Islet precursor cell (in vitro differentiated cells): ENCODE measurements at places on chromosomes 13 and 19.

GRCh38 chr13:110697842-110698241 is 8.1 kb downstream of the CARS2 start:
- no peak for DNase-seq

- no peak for DNase-seq
These were observed 29.0 kb downstream of the BTBD2 start for GRCh38 chr19:1986357-1987162.

- no peak for DNase-seq
These were observed 16.8 kb downstream of the PALM start for GRCh38 chr19:725461-726089.

- peak; percentile 32 for DNase-seq
These were observed 79.4 kb upstream of the VSTM2B start for GRCh38 chr19:29446361-29446760.

DNA sequence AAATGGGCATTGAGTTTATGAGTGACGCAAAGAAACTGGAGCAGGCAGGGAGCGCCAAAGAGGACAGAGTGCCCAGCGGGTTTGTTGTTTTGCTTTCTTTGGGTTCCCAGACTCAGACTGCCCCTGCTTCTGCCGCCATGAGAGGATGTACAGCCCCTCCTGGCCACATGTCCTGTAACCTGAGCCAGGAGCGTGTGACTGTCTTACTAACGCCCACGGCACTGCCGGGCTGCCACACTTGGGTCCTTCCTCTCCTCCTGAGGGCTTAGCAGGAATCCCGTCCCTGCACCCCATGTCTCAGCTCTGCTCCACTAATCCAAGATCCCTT is 80.5 kb downstream of the GPR12 start:
- DNase-seq = peak; percentile 73

- no peak for DNase-seq
These were observed 1.1 kb upstream of the LRFN1 start for GRCh38 chr19:39321832-39322176.

- no peak for DNase-seq
These were observed 101.2 kb downstream of the SPRY2 start for GRCh38 chr13:80239571-80240255.

GRCh38 chr19:42528354-42529247 is at the start of gene CEACAM1:
CEACAM1 (minus strand) TSS chr19:42528481; CDS start chr19:42528374, 107 bp downstream.
- no peak for DNase-seq

GRCh38 chr19:44308011-44308410 is 3.2 kb upstream of the ZNF235 start:
- DNase-seq = no peak

DNA sequence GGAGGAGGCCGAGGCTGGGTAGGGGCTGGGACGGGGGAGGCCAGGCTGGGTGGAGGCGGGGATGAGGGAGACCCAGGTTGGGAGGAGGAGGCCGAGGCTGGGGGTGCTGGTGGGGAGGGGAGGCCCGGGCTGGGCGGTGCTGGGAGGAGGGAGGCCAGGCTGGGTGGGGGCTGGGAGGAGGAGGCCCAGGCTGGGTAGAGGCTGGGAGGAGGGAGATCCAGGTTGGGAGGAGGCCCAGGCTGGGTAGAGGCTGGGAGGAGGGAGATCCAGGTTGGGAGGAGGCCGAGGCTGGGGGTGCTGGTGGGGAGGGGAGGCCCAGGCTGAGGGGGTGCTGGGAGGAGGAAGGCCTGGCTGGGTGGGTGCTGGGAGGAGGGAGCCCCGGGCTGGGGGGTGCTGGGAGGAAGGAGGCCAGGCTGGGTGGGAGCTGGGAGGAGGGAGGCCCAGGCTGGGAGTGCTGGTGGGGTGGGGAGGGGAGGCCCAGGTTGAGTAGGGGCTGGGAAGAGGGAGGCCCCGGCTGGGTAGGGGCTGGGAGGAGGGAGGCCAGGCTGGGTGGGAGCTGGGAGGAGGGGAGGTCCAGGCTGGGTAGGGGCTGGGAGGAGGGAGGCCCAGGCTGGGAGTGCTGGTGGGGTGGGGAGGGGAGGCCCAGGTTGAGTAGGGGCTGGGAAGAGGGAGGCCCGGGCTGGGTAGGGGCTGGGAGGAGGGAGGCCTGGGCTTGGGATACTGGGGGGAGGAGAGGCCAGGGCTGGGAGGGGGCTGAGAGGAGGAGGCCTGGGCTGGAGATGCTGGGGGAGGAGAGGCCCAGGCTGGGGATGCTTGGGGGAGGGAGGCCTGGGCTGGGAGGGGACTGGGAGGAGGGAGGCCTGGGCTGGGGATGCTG is 10.7 kb downstream of the TPGS1 start:
- peak; percentile 93 for DNase-seq

DNA sequence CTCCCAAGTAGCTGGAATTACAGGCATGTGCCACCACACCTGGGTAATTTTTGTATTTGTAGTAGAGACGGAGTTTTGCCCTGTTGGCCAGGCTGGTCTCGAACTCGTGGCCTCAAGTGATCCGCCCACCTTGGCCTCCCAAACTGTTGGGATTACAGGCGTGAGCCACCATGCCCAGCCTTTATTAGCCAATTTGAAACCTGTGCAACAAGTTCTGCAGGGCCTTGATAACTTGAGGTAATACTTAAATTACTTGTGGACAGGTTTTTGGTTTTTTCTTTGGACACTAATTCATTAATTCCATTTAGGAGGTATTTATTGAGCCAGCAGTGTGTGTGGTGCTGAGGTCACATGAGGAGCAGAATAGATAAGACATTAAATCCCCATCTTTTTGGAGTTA is 39.5 kb downstream of the ARHGAP35 start:
- DNase-seq = no peak

DNA sequence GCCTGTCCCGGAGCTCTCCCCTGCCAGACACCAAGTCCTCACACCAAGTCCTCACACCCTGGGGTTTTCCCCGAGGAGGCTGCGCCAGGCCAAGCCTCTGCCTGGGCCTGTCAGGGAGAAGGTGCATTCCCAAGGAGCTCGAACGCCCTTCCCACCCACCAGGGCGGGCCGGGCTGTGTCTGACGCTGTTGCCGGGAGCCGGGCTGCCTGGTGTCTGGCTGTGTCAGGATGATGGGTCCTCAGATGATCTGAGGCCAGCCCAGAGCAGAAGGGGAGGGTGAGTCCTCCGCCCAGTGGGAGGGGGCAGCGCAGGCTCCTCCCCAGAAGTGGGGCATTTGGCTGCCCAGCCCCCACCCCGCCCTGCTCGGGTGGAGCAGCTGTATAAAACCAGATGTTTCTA is 2.3 kb upstream of the HAS1 start:
- DNase-seq = peak; percentile 67

GRCh38 chr13:46320821-46321220 is 66.2 kb downstream of the RUBCNL start:
- DNase-seq = no peak

GRCh38 chr19:49507803-49508494 is 4.5 kb upstream of the FCGRT start:
- no peak for DNase-seq

- peak; percentile 76 for DNase-seq
These were observed 3.7 kb upstream of the ZNF329 start for GRCh38 chr19:58154287-58154678.

DNA sequence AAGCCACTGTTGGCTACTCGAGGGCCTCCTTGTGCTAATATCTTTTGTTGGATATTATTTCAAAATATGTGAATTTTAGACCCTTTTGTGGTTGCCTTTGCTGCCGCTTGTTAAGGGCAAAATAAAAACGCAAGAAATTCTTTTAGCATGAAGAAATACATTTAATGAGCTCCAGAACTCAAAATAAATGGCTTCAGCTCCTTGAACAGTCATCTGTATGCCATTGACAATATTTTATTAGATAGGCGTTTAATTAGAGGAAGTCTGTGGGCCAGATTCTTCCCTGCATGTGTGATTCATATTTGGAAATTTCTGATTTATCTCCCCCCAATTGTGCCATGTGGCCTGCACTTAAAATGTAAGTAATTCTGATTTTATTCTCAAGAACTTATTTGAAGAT is 177.2 kb downstream of the STK24 start:
- DNase-seq = no peak

DNA sequence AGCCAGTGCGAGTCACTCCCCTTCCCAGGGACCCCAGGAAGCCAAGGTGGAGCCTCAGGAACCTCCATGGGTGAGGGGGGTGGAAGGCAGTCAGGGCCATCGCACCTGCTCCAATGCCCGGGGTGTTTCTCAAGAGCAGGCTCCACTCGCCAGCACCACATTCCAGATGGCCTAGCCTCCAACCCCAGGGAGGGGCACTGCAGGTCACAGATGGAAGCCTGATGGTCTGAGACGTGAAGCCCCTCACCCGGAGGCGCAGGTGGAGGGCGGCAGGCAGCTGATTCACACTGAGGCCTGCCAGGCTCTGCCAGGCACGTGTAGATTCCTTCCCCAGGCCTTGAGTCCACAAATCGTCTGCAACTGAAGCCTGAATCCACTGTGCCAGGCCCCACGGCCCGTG is 23.0 kb upstream of the ISYNA1 start:
- DNase-seq = no peak

DNA sequence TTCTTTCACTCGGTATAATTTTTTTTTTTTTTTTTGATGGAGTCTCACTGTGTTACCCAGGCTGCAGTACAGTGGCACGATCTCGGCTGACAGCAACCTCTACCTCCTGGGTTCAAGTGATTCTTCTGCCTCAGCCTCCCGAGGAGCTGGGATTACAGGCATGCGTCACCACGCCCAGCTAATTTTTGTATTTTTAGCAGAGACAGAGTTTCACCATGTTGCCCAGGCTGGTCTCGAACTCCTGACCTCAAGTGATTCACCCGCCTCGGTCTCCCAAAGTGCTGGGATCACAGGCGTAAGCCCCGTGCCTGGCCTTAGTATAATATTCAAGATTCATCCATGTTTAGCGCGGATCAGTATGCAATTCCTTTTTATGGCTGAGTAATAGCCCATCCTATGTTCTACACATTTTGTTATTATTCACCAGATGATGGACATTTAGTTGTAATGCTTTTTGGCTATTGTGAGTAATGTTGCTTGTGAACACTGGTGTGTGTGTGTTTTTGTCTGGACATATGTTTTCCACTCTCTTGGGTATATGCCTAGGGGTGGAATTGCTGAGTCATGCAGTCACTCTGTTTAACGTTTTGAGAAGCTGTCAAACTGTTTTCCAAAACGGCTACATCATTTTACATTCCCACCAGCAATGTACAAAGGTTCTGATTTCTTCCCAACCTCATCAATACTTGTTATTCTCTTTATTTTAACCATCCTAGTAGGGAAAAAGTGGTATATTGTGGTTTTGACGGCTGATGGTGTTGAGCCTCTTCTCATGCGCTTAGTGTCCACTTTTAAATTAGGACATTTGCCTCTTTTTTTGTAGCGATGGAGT is 22.9 kb downstream of the PLEKHF1 start:
- no peak for DNase-seq

DNA sequence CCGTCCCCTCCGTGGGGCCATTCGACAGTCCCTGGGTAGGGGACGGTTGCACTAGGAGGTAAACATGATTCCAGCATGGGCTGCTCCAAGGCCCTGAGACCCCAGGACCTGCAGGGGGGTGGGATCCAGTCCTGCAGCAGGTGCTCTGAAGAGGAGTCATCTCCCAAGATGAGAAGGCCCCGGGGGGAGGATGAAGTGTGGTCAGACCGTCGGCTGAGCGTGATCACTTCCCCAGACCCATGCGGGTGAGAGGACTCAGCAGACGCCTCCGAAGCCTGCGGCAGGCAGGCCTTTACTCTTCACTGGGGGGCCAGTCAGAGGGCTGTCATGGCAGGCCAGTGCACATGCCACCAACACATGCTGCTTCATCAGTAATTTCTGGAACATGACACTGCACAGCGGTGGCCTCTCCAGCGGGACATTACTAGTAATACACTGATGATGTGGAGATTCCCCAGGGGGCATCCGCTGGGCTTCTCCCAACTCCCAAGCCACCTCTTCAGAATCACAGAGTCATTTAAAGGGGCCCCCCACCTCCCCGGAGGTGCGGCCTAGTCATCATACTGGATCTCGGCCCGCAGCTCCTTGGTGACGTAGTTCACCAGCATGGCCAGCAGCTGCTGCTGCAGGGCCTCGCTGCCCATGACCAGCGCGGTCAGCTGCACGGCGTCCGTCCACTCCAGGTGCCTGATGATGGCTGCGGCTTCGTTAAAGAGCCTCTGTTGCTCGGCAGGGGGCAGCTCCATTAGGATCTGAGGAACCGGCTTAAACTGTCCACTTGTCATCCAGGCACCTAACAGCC is 12.7 kb downstream of the C19orf12 start:
- no peak for DNase-seq

DNA sequence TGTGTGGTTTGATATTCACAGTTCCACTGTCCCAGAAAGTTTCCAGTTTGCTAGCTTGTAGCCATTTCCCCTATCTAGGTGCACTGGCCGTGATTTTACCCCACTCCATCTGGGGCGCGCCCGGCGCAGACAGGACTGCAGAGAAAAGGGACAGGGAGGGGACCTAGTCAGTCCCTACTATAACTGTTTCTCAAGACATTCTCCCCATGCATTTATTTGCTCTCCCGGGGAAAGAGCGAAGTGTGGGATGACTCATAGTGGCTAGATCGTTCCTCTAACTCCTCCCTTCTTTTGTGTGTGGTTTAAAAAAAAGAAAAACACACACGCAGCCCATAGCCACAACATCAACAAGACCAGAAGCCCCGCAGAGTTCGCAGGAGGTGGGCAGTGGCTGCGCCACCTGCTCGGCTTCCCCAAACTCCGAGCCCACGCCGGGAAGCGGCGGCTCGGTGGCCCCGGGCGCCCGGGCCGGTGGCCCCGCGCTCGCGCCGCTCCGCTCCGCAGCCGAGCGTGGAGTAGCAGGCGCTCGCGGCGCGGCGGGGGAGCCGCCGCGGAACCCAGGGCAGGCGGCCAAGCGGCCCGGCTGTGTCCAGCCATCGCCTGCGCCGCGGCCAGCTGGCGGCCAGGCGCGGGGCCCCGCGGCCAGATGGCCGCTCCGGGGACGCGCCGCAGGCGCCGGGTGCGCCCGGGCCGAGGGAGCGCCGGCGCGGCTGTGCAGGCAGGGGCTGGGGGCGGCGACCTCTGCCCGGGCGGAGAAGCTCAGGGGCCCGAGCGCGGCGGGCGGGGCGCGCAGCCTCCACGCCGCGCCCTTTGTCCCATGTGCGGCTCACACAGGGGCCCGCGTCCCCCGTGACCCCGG is 653 bp downstream of the TMTC4 start:
- DNase-seq = peak; percentile 75

- DNase-seq = peak; percentile 82
These were observed 80.5 kb downstream of the COL4A2 start for GRCh38 chr13:110387451-110388107.

DNA sequence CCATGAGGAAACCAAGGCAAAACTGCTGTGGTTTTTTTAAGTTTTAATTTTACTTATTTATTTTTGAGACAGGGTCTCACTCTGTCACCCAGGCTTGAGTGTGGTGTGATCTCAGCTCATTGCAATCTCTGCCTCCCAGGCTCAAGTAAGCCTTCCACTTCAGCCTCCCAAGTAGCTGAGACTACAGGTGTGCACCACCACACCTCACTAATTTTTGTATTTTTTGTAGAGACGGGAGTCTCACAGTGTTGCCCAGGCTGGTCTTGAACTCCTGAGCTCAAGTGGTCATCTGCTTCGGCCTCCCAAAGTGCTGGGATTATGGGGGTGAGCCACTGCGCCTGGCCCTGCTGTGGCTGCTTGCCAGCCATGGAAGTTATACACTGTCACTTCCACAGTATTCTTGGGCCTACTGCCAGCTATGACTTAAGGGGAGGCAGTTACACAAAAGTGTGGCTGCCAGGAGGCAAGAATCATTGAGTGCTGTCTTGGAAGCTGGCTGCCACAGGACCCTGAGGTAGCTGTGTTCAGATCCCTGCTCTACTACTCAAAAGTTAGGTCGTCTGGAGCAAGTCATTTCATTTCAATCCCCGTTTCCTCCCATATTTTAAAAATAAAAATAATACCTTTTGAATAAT is 12.7 kb downstream of the FARP1 start:
- no peak for DNase-seq
